ENCODE measurements at places on chromosomes 11 and 22.

GRCh38 chr11:121039971-121040613 lies 16.2 kb downstream of the TBCEL start:
- peak; percentile 50 for DNase-seq

DNA sequence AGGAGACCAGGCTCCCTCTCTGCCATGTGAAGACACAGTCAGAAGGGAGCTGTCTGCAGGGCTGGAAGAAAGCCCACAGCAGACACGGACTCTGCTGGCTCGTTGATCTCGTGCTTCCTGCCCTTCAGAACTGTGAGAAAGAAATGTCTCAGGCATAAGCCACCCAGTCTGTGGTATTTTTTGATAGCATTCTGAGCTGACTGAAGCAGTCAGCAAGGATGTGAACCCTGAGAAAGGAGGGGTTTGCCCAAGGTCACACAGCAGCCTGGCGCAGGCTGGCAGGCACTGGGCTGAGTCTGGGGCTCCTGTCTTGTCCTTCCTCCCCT lies 255.1 kb upstream of the B3GAT1 start:
- no peak for DNase-seq

GRCh38 chr22:35894464-35894878 lies 134.2 kb downstream of the RBFOX2 start:
- DNase-seq = no peak

GRCh38 chr11:4065601-4066377 lies 28.8 kb upstream of the RRM1 start:
- DNase-seq = no peak

DNA sequence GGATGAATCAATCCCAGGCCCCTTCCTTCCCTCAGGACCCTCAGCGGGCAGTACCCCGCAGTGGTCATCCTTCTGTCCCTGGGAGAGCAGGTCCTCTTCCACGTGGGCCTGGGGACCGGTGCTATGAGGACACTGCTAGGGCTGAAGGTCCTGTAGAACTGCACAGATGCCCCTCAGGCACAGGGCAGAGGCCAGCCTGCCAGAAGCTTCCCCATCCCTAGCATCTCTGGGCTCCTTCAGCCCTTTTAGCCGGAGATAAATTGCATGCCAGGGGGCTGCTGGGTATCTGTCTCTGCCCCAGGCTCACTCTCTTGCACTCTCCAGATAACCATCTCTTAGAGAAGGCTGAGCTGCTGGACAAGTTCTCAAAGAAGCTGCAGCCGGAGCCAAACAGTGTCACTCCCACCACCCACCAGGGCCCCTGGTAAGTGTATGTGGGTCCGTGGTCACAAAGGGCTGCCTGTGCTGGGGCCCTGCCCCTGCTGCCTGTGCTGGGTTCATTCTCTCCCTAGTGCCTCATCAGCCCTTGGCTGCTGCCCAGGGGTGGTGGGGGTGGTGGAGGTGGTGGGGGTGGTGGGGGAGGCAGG lies 2.3 kb downstream of the ATG16L2 start:
- DNase-seq = no peak

GRCh38 chr11:88405853-88406252 lies 68.3 kb upstream of the CTSC start:
- no peak for DNase-seq

DNA sequence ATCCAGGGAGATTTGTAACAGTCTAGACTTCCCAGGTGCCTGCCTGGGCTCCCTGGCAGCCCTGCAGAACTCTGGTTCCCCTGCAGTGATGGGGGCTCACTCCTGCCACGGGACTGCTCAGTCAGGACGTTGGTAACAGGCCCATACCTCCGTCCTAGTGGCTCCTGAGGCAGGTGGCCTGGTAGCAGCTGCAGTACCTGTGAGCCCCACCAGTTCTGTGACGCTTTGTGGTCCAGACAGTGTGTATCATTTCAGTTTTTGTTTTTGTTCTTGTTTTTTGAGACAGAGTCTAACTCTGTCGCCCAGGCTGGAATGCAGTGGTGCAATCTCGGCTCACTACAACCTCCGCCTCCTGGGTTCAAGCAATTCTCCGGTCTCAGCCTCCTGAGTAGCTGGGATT lies 27.8 kb downstream of the POLR3H start:
- no peak for DNase-seq

GRCh38 chr11:73625696-73626318 lies 20.6 kb upstream of the PLEKHB1 start:
- DNase-seq = peak; percentile 74

DNA sequence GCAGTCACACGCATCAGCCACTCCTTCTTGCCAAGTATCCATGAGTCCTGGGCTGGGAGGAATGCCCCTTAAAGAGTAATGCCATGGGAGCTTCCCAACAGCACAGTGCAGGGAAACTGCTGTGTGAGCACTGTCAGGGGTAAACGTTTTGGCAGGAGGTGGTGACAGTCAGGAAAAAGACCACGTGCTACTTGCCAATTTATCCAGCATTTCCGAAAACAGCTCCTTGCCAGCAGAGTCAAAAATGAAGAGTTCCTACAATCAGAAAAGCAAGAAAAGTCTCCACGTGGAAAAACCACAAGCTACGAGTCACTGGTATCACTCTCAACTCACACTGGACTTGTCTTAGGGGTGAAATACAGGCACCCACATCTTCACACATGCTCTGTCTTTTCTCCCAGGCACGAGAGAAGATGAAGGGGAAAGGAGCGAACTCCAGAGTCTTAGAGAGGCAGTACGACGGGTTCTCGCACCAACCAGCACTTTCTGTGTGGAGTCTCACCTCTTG lies 9.9 kb downstream of the IFT27 start:
- no peak for DNase-seq
